ENCODE measurements at places on chromosomes 7 and 10.

GRCh38 chr7:10315881-10316280 lies 657.8 kb upstream of the PHF14 start:
- no peak for DNase-seq

DNA sequence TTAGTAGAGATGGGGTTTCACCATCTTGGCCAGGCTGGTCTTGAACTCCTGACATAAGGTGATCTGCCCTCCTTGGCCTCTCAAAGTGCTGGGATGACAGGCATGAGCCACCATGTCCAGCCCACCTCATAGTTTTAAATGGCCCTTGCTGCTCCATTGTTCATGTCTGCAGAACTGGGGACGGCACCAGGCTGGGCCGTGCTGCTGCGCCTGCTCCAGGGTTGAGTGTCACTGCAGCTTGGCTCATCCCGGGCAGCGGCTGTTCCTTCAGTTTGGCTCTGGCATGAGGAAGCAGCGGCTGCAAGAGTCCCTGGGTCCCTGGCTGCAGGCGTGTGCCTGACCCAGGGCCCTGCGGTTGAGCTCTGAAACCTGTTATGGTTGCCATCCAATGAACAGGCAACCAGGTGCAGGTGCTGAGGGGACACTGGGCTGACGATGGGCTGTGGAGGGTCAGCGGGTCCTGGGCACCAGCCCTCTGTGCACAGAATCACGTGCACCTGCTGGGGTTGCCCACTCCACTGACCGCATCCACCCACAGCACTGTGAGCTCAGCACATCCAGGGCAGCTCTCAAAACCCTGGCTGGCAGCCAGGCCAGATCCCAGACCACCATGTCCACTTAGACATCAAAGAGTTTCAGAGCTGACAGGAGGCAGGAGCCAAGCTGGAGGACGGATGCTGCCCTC lies 70.2 kb upstream of the PPP2R2D start:
- no peak for DNase-seq

- no peak for DNase-seq
Measured at GRCh38 chr7:116610210-116610609, 61.8 kb upstream of the MET start.

DNA sequence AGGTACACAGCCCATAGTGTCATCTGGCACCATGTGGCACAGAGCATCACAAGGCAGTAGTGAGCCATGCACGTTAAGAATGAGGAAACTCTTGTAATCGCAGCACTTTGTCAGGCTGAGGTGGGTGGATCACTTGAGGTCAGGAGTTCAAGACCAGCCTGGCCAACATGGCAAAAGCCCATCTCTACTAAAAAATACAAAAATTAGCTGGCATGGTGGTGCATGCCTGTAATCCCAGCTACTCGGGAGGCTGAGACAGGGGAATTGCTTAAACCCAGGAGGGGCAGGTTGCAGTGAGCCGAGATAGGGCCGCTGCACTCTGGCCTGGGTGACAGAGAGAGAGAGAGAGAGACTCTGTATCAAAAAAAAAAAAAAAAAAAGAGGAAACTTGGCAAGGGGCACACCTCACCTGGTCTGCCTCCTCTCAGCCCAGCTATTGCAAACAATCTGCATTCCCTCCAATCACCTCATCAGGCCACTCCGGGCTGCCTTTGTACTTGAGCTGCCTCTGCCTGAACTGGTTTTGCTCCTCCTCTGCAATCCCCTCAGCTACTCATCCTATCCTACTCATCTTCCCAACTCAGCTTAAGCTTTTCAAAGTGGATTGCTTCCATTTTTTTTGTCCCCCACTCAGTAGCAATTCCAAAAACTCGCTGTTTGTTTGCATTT lies 46.0 kb upstream of the OPTN start:
- no peak for DNase-seq

DNA sequence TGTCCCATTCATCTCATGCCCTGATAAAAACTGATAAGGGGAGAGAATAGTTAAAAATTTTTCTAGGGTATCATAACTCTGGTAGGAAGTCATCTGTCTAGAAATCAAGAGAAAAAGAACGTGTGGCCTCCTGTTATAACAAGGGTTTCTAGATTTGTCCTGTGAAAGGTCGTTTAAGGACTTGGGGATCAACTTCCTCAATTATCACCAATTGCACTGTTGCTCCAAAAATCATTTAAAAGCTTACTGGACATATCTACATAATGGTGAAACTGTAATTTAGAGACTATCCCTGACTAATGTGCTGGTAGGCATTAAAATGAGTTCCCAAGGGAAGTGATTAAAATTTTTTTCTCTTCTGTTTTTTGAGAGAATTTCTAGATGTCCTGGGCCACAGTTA lies 58.2 kb downstream of the GPR141 start:
- DNase-seq, result no peak

DNA sequence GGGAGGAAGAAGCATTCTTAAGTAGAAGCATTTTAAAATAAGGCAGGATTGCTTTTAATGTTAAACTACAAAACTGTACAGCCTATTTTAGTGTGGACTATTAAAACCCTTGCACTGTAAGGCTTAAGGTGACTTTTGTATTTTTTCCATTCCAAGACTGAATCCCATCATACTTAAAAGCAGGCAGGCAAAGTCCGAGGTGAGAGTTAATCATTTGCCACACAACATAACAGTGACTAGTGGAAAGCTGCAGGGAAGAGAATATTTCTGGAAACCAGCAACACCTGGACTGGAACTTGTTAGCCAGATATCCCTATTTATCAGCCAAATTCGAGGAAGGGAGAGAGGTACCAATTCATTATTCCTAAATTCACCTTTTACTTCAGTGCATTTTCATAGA lies 3.5 kb downstream of the PRR15 start:
- DNase-seq, result no peak

DNA sequence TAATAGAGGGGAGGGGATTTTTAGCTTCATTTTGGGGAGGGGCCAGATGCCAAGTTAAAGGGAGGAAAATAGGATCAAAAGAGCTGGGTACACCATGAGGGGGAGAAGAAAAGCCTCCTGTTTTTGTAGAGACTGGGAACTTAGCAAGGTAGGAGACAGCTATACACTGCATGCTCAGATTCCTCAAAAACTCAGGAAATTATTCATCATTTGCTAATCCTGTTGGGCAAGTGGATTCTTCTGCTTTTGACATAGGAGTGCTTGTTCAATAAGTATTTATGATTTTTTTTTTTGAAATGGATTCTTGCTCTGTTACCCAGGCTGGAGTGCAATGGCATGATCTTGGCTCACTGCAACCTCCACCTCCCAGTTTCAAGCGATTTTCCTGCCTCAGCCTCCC lies 73.4 kb downstream of the LYZL2 start:
- DNase-seq, result no peak

DNA sequence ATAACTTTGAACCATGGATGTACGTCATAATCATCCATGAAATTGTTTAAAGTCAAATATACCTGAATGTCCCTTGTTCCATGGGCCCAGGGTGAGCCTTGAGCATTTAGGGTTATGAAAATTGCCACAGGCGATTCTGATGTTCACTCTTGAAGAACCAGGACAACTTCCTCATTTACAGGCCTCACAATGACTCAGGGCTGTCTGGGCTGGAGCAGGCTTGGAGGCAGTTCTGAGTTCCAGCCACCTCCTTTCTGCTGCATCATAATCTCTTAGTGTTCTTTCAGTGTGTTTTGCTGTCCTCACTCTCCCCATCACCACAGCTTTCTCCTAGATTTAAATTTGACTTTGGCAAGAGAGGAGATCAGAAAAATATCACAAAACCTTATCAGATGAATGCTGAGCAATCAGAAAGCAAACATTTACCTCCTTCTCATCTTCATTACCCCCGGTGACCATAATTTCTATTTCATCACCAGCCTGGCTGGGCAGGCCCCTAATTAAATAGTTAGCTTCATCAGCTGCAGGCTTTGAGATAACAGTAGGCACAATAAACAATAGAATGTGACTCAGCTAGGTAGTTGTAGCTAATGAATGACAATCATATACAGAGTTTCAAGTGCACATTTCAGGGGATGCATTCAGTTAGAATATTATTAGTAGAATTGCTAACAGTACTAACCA lies 571.0 kb downstream of the SH2D4B start:
- DNase-seq, result no peak

DNA sequence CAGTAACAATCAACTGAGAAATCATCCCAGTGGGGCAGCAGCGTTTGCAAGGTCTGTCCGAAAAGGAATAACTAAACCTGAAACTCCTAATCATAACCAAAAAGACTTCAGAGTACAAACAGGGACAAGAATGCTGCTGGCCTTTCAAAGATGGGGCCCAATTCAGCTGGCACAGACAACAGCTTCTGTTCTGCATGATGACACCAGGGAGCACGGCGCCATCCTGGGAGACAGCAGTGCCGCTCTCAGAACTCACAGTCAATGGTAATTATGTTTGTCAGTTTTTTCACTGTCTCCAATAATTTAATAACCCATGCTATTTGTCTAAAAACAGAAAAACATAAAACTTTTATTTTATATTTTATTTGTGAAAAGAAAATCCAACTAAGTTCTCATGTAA lies 90.0 kb downstream of the LARP4B start:
- no peak for DNase-seq

DNA sequence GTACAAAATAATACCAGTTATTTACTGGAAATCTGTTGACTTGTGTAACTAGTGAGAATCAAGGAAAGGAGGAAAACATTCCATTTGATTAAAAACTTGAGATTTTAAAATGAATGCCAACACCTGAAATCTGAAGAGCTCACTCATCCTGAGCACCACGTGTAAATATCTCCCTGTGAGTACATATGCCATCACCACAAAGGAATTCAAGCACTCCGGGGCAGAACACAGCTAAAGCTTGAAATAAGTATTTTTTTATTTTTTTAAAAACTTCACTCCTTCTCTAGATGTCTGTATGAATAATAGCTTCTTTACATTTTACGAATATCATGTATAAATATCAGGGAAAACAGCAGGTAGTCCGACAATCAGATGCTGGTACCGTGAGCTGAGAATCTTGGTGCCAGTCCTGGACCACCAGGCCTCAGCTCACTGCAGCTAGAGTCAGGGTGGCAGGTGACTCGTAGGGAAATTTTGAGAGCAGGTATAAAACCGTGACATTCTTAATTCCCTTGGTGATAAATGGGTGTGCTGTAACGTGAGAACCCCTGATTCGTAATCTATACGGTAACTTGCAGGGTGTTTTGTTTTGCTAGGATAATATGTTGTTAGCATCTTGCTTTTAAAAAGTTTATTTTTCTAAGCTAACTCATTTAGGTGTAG lies 12.7 kb downstream of the LMTK2 start:
- DNase-seq, result no peak

- DNase-seq, result no peak
Measured at GRCh38 chr10:79381804-79382221, 34.5 kb downstream of the PPIF start.

DNA sequence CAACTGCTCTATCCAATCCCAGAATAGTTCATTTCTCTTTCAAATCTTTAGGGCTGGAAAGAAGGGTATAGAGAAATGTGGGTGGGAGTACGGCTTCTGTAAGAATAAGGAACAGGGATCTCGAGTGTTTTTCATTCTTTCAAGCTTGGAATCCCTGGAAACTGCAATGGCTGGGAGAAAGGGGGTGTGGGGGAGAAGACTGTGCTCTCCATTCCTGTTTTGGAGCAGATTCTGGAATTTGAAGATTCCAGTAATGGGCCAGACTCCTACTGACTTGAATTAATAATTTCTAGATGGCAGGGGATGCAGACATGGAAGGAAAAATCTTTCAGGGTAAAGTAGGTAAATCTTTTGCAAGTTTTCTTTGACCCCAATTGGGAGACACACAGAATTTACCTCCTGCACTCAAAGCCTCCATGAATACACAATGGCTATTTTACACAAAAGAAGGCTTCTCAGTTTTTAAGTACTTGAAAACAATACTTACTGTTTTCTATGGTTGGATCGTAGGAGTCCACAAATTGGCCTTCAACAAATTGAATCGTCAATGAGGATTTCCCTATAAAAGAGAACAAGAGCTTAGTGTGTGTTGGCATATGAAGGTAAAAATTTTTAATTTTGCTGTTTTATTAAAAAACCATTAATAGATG lies 29.1 kb downstream of the RHEB start:
- DNase-seq, result no peak

- peak; percentile 75 for DNase-seq
Measured at GRCh38 chr7:132577206-132578049, 1.2 kb upstream of the PLXNA4 start.

DNA sequence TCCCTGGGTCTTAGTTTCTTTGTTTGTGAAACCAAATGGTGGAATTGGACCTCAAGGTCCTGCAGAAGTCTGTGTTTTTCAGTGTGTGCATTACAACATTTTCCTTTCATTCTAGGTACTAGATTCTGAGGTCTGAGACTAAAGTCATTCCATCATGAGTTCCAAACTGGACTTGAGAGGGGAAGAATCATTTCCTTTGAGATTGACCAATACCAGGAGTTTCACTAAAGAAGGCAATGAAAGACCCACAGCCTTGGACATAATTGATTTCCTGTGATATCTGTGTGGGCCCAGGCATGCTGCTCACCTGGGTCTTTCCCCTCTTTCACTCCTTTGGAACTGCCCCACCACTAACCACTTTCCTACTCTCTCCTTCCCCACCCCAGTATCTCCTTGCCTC lies 18.2 kb downstream of the TAS2R41 start:
- no peak for DNase-seq

GRCh38 chr7:30144657-30145306 lies 10.0 kb downstream of the MTURN start:
- no peak for DNase-seq

- DNase-seq, result no peak
Measured at GRCh38 chr10:105585171-105585570, 944.1 kb downstream of the SORCS3 start.

- DNase-seq, result no peak
Measured at GRCh38 chr7:4077980-4078379, 604.1 kb upstream of the FOXK1 start.

- no peak for DNase-seq
Measured at GRCh38 chr10:69317175-69317604, 38.9 kb downstream of the HK1 start.

- DNase-seq, result no peak
Measured at GRCh38 chr10:16768702-16769101, 48.5 kb downstream of the RSU1 start.

DNA sequence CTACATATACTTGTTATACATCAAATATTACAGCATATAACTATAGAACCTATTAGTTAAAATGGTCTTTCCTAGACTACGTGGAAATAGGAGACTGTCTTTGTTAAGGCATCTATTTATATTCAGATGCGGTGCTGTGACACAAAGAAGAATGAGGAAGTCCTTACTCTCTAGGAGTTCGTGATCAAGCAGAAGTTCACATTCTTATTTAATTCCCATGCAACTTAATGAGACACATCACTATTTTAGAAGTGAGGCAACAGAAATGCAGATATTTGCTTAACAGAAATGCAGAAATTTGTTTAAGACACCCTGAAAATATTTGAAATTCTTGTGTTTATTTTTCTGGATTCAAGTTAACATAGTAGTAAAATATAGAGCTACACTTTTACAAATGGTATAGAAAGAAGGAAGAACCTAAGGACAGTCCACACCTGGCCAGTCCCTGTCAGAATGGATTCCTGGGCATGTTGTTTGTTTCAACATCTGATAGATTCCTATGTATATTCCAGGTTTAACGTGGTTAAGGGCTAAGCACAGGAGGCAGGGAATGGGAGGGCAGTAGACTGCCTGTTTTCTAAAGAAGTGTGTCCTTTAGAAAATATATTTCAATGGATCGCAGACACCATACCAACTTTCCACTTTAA lies 70.6 kb upstream of the NXPH1 start:
- no peak for DNase-seq
